ENCODE measurements at places on chromosomes 4 and X.

- no peak for DNase-seq
Measured at GRCh38 chr4:141348125-141348524, 127.4 kb downstream of the ZNF330 start.

DNA sequence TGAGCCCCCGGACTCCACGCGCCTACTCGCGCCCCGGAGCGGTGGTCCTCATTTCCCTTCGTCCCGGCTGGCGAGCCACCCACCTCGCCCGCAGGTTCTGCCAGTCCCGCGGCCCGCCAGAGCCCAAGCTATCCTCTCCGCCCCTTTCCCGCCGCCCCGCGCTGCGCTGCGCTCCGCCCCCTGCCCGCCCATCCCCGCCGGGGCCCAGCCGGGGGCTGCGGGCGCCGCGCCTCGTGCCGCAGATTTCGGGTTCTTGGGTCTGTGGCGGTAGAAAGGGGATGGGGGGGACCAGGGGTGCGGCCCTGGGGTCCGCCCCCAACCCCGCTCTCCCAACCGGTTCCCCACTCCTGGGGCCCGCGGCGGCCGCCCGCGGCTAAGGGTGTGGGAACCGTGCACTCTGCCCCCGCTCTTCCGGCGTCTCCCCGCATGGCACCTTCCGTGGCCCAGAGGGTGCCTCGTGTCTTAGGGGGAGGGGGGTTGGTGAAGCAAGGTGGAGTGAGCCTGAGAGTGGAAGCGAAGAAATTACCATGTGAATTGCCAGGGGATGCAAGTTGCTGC is 650.8 kb upstream of the DIPK2B start:
- DNase-seq, result no peak

- peak; percentile 48 for DNase-seq
Measured at GRCh38 chr4:67437974-67438713, 107.2 kb downstream of the CENPC start.

DNA sequence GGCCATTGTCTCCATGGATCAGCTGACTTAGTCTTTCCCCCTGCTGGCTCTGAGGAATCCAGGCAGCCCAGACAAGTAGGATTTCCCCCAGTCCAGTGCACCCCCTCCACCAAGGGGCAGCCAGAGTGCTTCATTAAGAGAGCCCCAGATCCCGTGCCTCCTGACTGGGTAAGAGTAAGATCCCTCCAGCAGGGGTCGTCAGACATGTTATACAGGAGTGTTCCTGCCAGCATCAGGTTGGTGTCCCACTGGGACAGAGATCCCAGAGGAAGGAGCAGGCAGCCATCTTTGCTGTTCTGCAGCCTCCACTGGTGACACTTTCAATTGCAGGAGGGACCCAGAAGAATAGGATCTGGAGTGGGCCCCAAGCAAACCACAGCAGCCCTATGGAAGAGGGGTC is 29.0 kb upstream of the INPP4B start:
- DNase-seq, result no peak

DNA sequence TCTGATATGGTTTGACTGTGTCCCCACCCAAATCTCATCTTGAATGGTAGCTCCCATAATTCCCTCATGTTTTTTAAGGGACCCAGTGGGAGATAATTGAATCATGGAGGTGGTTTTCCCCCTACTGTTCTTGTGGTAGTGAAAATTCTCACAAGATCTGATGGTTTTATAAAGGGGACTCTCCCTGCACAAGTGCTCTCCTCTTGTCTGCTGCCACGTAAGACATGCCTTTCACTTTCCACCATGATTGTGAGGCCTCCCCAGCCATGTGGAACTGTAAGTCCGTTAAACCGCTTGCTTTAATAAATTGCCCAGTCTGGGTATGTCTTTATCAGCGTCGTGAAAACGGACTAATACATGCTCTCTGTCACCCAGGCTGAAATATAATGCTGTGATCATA is 200.9 kb upstream of the SLIT2 start:
- DNase-seq, result no peak

GRCh38 chr4:152374606-152375285 is 161.1 kb downstream of the FBXW7 start:
- no peak for DNase-seq

DNA sequence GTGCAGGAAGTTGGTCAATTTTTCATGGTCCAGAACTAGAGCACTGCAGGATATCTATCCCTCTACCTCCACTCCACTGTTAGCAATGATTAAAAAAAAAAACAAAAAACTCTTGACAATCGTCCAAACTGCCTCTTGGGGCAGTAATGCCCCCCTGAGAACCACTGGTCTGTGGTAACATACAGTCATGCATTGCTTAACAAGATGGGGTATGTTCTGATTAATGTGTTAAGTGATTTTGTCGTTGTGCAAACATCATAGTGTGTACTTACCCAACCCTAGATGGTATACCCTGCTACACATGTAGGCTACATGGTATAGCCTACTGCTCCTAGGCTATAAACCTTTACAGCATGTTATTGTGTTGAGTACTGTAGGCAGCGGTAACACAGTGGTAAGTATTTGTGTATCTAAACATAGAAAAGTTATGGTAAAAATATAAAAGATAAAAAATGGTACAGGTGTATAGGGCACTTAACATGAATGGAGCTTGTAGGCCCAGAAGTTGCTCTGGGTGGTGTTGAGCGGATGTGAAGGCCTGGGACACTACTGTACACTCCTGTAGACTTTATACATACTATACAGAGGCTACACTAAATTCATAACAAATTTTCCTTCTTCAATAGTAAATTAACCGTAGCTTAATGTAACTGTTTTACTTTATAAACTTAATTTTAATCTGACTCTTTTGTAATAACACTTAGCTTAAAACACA is 34.1 kb downstream of the ART3 start:
- peak; percentile 13 for DNase-seq

DNA sequence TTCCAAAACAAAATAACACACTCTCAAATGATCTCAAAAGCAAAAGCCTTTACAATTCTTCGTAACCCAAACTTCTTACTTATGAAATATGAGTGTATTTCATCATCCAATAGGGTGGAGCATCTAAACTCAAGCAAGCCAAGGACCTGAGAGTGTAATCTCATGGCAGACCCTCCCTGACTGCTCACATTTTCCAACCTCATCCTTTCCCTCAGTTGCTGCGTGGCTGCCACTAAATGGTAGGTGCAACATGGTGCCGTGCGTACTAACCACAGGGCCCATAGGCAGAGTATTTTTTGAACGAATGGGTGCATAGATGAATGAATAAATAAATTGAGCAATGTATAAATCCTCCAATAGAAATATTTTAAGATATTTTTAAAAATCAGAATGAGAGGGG is 45.4 kb downstream of the TTC29 start:
- DNase-seq, result no peak

GRCh38 chr4:56055027-56055977 is 106.6 kb downstream of the CEP135 start:
- DNase-seq, result no peak

GRCh38 chr4:116953947-116954346 is 131.4 kb downstream of the TRAM1L1 start:
- no peak for DNase-seq

DNA sequence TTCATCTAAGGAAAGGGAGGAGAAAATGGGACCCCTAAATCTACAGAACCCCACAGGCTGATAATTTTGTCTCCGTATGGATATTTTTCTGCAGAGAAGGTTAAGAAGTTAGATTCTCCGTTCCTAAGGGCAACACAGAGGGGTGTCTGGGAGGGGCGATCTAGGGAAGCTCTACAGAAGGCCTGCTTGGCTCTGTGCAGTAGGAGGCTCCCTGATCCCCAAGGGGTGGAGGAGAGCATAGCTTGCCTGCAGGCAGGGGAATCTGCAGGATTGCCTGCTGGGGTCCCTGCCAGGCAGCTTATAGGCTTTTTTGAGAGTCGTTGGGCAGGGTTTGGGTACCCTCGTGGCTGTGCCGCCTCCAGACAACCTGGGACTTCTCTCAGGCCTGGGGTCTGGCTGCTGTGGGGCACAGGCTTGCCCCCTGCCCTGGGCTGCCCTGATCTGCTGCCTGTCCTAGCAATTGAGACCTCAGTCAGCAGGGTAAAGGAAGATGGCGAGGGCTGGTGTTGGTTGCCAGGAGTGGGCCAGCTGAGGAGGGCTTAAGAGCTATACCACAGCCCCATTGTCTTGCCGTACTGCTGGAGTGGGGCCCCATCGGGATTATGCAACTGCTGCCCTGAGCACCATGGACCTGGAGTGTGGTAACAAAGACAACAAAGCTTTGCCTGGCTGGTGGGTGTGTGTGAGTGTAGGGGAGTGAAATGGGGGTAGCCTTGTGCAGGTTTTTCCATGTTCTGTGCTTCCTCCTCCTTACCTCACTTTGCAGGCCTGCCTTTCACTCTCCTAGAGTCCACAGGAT is 74.1 kb downstream of the EFNB1 start:
- DNase-seq, result no peak

GRCh38 chr4:68748181-68748991 is 67.4 kb upstream of the UGT2B10 start:
- DNase-seq, result no peak

DNA sequence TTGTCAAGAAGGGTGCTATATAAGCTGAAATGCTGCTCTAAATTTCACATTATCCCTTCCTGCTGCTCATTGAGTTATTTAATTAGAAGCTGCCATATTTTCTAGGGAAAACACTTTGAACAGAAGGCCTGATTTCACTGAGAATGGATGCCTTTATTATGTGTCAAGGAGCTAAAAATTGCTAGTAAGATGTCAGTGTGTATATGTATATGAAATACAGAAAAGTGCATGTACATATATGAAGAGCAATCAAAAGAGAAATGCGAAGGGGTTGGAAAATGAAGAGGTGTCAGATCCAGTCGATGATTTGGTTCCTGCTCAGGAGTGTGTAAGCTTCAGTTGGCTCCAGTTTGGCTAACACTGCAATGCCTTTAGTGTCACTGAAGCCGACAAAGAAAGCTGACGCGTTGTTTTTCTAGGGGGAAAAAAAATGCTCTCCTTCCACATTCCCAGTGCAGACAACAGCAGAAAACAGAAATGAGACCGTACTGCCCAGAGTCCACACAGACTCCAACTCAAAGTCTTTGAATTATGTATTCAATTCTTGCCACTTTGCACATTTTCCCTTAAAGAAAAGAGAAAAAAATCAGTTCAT is 154.2 kb downstream of the NHS start:
- DNase-seq, result no peak

DNA sequence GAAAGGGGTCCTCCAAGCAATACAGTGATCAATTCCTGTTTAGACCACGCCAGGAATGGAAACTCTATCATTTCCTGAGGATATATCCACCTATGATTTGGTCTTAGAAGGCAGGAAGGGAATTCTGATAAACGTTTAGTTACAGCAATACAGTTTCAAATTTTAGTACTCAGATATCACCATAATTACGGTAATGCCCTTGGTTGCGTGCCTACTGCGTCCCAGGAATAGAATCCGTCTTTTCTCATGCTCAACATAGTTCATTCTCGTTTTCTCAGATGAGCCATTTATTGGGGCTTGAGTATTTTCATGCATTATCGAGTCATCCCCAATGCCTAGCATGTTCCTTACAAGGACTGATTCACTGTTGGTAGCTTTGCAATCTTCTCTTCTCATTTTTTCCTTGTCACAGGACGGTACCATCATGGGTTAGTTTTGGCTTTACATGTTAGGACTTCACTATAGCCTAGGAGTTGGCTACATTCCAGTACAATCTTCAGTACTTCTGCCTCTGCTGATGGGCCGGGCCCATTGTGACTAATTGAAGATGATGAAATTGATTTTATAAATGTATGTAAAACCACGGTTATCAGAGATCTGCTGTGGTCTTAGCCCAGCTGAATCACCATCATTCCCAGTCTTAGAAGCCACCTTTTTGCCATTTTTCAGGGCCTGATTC is 4.4 kb upstream of the PRKX start:
- DNase-seq, result no peak

DNA sequence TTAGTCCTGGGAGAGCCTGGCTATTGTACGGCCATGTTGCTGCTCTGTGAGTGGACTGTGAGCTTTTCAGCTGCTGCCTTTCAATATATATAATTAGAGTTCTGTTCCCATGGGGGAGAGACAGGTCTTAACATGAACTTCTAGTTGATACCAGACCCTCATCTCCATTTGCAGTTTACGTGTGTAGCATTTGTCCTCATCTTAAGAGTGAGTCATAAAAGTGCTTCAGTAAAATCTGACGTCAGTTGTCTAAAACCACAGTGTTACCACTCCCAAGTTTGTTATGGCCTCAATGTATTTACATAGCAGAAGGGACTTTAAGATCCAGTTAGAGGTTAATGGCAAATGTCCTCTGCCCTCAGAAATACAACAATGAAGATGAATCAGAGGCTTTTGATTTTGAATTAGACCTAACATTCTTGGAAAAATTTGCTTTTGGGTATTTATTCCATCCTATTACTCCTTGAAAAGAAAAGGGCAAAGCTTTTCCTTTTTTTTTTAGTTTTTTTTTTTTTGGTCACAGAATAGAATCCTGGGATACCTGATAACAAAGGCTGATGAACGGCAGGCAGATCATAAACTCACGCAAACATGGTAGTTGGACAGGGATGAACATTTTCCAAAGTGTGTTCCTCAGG is 38.6 kb downstream of the PHOX2B start:
- DNase-seq, result peak; percentile 28

DNA sequence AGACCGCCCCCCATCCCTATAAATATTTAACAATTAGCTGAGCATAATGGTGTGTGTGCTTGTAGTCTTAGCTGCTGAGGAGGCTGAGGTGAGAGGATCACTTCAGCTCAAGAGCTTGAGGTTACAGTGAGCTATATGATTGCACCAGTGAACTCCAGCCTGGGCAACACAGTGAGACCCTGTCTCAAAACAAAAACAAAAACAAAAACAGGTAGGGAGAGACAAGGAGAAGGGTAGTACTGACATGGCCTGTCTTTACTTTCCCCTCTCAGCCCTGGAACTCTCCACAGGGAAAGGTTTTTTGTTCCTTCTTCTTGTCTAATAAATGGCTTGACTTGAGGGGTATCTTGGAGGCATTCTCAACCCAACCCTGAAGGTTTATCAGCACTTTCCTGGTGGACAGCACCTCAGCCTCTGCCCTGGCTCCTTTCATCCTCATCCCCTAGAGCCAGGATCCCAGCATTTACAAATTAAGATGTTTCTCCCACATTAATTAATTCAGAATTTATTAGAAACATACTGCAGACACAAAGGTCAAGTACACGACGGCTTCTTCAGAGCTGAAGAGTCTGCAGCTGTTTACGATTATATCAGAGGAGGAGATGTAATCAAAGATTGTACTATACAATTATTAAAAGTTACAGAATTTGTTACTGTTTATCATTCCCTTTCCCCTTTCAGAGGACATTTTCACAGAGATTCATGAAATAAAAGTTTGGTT is 131.8 kb downstream of the AFF1 start:
- no peak for DNase-seq

- DNase-seq, result peak; percentile 80
Measured at GRCh38 chr4:11748164-11748872, 319.6 kb upstream of the HS3ST1 start.

- DNase-seq, result no peak
Measured at GRCh38 chrX:24266996-24267395, 46.9 kb downstream of the SUPT20HL2 start.

DNA sequence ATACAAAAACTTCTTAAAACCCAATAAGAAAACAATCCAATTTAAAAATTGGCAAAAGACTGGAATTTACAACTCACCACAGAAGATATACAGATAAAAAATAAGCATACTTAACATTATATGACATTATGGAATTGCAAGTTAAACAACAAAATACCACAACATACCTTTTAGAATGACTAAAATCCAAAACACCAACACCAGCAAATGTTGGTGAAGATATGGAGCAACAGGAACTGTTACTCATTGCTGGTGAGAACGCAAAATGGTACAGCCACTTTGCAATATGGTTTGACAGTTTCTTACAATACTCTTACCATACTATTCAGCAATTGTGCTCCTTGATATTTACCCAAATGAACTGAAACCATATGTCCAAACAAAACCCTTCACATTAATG is 112.4 kb downstream of the ADGRL3 start:
- no peak for DNase-seq

Measured in stromal cell of bone marrow (primary cell).